ENCODE measurements at places on chromosomes 16 and 17. TPM values are rescaled to one million over a fixed set of nuclear protein-coding genes. Genes with fewer than 3 reads are reported as not detected.

The PLEKHH3 gene
- polyA plus RNA-seq, result 0.67 TPM

The TMEM100 gene
- polyA plus RNA-seq, result not detected

The CSF3 gene
- 0.09 TPM for polyA plus RNA-seq

The CLEC18A gene
- 1.3 TPM for polyA plus RNA-seq

The MAPT gene
- 0.27 TPM for polyA plus RNA-seq

The KIF2B gene
- polyA plus RNA-seq, result not detected

The PRR15L gene
- polyA plus RNA-seq, result not detected

The CLDN9 gene
- 0.20 TPM for polyA plus RNA-seq

The DHRS7B gene
- 5.9 TPM for polyA plus RNA-seq

The RAMP2 gene
- polyA plus RNA-seq, result not detected

GRCh38 chr16:70416748-70417616 lies 21.9 kb downstream of the ST3GAL2 start:
- DNase-seq, result peak; percentile 81

GRCh38 chr17:74449773-74450172 lies 16.7 kb upstream of the CD300A start:
- DNase-seq, result no peak

- DNase-seq, result no peak
Observed at GRCh38 chr17:82217120-82217529, 4.5 kb upstream of the CCDC57 start.

DNA sequence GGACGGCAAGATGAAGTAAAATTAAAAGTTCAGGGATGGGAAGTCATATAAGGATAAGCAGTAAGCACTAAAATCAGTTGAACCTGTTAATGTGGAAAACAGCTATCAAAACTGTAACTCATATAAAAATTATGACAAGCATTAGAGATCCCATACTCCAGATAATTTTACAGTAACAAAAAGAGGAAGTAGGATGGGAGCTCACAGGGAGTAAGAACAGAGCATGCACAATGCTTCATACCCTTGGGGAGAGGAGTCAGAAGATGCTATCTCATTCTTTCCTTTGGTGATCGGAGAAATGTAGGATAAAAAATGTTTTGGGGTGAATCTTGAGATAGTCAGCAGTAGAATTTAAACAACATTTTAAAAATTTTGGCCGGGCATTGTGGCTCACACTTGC lies 164.7 kb upstream of the CACNG5 start:
- DNase-seq, result no peak

DNA sequence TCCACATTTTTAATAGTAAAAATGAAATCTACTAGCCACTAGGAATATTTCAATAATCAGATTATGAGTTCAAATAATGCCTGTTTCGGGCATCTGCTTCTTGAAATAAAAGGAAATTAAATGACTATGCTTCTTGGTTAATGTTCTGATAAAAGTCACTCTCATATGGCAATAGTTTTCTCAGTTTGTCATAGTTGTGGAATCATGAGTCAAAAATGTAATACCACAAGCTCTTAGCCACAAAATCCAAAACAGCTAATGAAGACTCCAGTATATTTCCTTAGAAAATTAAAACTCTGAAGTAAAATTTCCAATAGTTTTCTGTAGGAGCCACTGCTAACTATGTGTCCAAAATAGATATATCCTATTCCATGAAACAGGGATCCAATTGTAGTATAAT lies 676.3 kb upstream of the CDH8 start:
- DNase-seq, result no peak

DNA sequence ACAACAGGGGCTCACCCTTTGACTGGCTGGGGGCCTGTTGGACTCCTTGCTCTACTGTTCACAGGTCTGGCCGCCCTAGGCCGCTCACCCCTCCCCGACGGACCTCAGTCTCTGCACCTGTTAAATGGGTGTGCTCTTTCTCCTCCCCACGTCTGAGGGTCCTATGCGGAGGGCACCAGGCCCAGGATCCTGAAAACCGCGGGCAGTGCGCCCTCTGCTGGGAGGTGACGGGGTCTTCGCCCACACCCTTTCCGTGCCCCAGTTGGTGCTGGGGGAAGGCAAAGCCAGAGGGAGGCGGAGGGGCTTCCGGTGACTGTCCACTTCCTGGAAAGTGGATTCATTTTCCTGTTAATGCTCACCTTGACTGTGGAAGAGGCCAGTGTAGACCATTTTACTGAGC lies 1010.9 kb downstream of the KCNJ18 start:
- no peak for DNase-seq

DNA sequence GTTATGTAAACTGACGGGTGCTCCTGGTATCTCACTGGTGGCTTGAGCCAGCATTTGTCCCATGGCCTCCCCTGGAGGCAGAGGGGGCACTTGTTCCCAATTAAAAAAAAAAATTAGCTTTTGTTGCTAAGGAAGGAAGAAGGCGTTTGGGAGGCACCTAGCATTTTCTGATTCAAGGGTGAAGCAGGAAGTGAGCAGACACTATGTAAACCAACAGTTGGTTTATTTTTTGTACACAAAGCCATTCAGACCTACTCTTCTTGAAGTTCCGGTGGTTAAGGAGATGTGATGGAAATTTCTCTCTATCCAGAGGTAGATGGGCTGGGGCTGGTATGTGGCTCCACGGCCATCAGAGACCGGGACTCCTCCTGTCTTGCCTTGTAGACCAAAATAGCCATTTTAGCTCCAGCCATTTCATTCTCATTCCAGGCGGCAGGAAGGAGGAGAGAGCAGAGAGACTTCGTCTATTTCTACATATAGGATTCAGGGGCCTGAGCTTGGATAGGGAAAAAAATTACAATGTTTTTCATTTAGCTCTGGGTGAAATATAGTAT lies 103.0 kb downstream of the SNX29 start:
- DNase-seq, result no peak

DNA sequence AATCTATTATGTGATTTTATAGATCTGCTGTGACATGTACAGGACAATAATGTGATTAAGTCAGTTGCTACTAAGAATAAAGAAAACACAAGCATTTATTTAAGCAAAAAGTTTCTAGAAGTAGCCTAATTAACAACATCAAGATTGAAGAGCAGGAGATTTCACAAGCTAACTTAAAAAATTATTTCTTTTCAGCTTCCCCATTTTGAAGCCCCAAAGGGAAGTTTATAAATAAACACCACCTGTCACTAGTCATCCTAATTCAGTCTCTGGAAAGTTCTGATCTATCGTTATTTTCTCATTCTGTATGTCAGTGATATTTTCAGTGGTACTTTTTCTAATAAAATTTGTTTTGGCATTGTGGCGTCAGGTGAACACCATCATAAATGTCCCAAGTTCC lies 8.3 kb downstream of the CAPNS2 start:
- DNase-seq, result no peak

- no peak for DNase-seq
Observed at GRCh38 chr17:66620528-66620927, 214.4 kb upstream of the CACNG5 start.

DNA sequence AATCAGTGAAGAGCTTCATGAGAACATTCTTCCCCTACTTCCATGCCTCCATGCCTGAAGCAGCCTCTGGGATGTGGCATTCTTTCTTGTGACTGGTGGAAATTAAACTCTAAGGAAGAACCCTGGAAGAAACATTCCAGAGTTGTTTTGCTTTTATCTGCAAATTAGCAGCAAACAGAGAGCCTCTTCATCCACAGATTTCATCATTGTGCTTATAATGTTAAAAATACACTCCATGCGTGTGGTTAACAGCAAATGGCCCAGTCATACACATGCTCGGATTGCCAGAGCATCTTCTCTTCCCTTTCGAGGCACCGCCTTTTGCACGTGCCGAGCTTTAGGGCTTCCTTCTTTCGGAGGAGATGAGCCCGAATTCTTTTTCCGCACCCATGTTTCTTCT lies 411.3 kb downstream of the SNX29 start:
- no peak for DNase-seq

DNA sequence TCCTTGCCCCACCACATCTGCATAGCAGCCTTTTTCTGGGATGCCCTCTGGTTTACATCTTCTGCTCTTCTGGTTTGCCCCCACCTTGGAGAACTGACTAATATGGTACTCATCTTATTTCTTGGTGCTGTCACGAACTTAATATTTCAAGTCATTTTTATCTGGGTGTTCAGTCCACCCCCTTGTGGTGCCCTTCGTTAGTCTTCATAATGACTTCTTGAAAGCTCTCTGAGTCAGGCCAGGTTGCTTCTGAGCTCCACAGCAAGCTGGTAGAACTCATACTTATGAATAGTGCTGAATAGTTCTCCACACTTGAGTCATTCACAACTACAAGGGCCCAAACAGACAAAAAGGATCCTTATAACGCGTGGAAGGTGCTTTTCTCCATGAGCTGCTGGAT lies 35.8 kb upstream of the TEKT3 start:
- DNase-seq, result no peak

GRCh38 chr16:68046106-68046505 lies 23.0 kb downstream of the DUS2 start:
- no peak for DNase-seq

DNA sequence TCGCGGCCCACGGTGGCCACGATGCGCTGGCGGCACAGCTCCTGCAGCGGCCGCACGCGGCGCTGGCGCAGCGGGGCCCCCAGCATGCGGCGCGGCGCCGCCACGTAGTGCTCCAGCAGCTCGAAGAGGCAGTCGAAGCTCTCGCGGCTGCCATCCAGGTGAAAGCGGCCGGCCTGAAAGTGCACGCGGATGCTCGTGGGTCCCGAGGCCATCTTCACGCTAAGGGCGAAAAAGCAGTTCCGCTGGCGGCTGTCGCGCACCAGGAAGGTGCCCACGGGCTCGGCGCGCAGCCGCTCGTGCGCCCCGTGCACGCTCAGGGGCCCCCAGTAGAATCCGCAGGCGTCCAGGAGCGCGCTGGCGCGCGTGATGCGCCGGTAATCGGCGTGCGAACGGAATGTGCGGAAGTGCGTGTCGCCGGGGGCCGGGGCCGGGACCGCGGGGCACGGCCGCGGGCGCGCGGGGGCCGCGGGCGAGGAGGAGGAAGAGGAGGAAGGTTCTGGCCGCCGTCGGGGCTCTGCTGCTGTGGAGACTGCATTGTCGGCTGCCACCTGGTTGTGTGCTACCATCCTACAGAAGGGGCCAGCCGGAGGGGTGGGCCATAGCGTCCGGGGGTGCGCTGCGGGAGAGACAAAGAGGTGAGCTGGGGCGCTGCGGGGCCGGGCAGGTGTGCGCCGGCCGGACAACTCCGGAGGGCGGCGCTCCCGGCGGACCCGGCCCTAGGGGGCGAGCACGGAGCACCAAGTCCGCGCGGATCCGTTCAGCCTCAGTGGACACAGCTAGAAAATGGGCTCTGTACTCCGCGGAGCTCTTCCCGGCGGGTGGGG lies 879 bp downstream of the SOCS1 start:
- DNase-seq, result peak; percentile 84

DNA sequence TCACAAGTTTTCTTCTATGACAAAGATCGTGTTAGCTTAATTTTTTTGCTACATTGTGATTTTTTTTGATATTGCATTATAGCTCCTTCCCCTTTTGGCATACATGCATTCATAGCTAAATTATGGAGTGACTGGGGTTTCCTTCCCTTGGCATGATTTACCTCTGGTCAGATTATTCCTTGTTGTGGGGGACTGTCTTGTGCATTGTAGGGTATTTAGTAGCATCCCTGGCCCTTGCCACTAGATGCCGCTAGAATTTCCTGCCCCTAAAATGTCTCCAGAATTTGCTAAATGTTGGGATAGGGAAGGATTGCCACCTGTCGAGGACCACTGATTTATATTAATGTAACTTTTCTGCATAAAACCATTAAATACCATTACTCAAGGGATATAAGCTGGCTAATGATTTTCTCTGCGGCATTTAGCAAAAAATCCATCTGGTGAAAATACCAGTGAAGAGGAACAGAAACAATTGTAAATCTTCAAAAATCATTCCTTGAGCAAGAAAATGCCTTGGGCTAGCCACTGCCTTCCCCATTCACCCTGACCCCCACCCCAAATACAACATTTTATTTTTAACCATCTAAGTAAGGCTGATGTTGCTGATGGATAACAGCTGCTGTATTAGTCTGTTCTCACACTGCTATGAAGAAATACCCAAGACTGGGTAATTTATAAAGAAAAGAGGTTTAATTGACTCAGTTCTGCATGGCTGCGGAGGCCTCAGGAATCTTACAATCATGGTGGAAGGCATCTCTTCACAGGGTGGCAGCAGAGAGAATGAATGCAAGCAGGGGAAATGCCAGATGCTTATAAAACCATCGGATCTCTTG lies 195.2 kb downstream of the MAP2K6 start:
- DNase-seq, result no peak

DNA sequence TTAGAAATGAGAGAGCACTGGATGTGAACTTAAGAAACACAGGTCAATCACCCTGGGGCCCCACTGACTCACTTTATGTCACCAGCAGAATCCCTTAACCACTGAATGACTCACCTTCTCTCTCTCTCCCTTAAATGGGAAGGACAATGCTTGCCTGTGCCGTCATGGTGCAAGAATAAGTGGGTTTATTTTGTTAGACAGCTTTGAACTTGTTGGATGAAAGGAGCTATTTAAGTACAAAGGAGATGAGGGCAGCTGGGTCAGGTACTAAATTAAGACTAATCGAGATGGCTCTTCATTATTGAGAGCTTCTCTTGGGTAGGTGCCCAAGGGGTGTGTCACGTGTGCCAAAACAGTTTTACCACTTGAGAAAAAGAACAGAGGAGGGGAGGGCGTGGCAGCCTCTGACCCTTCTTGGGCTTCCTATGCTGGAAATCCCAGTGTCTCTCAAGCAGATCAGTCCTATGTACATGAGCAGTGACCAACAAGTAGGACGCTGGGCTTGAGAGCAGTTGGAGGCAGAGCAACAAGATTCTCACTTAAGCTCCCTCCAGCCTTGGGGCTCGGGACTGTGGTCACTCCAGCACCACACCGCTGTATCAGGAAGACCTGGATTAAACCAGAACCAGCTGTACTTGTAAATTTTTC lies 6.7 kb upstream of the KRT31 start:
- no peak for DNase-seq

- DNase-seq, result no peak
Observed at GRCh38 chr16:4601036-4601863, 13.4 kb downstream of the UBALD1 start.

DNA sequence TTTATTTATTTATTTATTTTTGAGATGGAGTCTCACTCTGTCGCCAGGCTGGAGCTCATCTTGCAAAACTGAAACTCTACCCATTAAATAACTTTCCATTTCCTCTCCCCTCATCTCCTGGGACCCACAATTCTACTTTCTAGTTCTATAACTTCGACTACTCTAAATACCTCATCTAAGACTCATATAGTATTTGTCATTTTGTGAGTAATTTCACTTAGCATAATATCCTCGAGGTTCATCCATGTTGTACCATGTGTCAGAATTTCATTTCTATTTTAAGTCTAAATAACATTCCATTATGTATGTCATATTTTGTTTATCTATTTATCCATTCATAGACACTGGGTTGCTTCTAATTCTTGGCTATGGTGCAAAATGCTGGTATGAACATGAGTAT lies 5.1 kb upstream of the NT5M start:
- no peak for DNase-seq

Measured in B cell (primary cell).